ENCODE measurements at places on chromosomes 5 and 9.

- no peak for DNase-seq
These were observed 3.8 kb downstream of the FCN1 start for GRCh38 chr9:134913713-134914500.

GRCh38 chr5:82987188-82987587, 90.0 kb downstream of the TMEM167A start:
- no peak for DNase-seq

DNA sequence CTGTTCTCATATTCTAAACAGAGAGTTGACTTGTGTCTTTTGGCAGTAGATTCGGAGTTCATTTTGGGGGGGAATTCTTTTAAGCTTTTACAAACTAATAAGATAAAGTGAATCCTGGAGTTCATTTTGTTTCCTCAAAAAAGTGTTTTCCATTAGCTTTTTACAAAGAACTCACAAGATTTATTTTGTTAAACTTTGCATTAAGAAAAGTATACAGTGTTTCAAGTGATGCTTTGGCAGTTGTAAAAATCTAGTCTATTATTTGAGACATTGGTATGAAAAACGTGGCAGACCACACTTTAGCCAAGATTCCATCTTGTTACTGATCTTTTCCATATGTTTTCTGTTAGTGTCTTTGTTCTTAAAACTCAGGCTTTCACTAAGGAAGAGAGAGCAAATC, 1.2 kb upstream of the OMD start:
- DNase-seq = no peak

GRCh38 chr5:1058083-1058945, 49.7 kb downstream of the NKD2 start:
- DNase-seq = no peak

DNA sequence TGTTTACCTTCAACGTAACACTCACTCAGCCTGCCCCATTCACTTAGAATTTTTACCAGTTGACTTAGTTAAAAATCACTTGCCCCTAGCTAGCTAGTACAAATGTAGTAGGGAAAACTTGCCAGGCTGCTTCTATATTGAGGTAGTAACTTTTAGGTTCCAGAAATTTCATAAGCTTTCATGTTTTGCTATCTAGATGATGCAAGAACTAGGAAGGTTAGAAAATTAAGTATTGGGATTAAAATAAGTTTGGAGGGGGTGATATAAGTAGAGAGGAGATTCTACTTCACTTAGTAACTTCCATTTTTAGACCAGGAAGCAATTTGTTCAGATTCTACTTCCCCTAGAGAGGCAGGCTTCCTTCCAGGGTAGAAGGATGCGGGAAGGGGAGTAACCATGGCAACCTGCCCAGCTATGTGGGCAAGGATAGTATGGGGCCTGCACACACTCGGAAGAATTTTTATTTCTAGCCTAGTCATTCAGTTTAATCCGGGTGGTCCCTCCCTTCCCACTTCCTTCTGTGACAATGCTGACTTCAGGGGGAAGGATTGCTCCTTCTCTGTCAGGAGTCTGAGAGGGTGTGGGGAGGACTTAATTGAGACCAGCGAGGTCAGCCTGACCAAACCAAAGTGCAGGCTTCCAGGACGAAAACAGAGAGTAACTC, 4.2 kb downstream of the DAB2 start:
- DNase-seq = no peak

GRCh38 chr5:111224561-111225345, 569 bp downstream of the CAMK4 start:
- no peak for DNase-seq

GRCh38 chr9:97176206-97176605, 131.3 kb upstream of the CCDC180 start:
- no peak for DNase-seq

Measured in MCF 10A (cell line).